Calu3 (cell line): ENCODE measurements at places on chromosomes 6 and 20. TPM values are rescaled to one million over a fixed set of nuclear protein-coding genes. Genes with fewer than 3 reads are reported as not detected.

DNA sequence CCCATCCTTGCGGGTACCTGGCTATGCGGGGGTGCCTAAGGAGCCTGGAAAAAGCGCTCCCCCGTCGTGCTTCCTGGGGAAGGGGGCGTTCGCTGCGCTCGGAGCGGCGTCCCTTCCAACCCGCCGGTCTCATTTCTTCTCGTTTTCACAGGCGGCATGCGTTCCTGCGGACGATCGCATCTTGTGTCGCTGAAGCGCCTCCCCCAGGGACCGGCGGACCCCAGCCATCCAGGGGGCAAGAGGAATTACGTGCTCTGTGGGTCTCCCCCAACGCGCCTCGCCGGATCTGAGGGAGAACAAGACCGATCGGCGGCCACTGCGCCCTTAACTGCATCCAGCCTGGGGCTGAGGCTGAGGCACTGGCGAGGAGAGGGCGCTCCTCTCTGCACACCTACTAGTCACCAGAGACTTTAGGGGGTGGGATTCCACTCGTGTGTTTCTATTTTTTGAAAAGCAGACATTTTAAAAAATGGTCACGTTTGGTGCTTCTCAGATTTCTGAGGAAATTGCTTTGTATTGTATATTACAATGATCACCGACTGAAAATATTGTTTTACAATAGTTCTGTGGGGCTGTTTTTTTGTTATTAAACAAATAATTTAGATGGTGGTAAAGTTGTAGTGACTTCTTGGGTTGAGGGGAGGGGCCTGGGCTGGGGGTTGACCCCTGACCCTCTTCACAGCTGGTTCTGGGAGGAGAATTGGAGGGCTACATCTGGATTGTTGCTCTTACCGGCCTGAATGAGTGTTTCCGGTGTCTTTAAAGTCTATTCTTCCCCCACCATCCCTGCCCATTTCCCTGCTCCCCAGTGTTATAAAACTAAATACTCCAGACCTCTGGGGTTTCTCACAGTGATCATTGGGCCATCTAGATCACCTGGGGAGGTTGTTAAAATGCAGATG, 1.1 kb downstream of the ID1 start:
- DNase-seq: peak; percentile 38

DNA sequence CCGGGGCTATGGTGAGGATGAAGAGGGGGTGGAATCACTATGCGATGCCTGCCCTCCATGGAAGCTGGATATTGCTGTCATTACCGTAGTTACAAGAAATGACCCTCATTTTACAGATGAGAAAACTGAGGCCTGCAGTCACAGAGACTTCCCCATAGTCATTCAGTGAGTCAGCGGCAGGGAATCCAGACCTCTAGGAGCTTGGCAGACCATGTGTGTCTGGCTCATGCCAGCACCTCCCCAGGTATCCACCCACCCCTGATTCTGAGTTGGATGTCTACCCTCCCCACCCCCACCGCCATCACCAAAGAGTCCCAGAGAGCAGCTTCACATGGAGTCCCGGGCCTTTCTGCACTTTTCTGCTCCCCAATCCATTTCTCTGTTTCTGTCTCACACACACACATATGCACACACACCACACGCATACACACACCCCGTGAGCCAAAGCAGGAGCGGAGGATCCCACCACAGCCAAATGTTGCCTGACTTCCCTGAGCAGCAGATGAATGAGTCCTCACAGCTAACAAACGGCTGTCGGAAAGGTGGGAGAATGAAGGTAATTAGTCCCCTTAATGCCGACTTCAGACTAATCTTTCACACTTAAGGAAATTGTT, 24.8 kb downstream of the CDH22 start:
- peak; percentile 54 for DNase-seq

Gene CHD6
- total RNA-seq: 94.5 and 98.5 TPM in 2 replicates

DNA sequence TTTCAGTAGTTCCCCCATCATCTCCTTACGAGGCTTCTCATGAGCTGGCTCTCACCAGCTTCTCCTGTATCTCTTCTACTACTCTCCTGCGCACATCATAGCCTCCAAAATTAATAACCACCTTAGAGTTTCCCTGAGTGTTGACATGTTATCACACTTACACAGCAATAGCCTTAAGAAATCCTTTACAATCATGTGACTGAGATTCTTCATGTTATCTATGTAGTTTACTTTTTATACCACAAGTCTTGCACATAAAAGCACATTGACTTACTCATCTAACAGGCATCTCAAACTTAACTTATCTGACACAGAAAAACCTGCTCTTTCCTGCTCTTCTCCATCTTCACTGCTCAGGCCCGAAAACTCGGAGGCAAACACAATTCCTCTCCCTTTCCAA, 103.7 kb upstream of the TAB2 start:
- DNase-seq: no peak

DNA sequence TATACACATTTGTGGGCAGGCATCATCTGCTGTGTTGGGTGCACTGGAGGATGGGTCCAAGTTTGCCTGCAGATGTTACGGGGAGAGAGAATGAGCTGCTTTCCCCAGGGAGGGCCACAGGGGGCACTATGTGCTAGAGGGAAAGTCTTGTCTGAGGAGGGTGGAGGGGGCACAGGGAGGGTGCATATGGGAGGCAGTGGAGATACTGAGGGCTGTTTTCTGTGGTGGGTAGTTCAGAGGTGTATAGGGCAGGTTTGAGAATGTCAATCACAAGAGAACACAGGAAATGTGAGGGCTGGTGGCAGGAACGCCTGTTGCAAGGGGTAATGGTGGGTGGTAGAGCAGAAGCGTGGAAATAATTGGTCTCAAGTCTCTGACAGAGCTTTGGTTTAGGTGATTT, 7.7 kb upstream of the PTPRA start:
- no peak for DNase-seq

DNA sequence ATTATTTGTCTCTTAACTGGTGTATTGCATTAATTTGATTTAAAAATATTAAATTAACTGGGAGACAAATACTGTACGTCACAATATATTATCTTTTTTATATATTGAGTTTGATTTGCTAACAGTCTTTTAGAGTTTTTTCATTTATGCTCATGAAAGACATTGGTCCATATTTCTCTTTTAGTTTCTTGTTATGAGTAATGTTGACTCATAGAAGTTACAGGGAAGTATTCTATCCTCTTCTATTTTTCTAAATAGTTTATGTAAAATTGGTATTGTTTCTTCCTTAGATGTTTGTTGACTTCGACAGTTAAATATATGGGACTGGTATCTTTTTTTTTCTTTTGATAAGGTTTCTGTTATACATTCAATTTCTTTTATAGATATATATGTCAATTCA, 1115.6 kb upstream of the CITED2 start:
- no peak for DNase-seq

DNA sequence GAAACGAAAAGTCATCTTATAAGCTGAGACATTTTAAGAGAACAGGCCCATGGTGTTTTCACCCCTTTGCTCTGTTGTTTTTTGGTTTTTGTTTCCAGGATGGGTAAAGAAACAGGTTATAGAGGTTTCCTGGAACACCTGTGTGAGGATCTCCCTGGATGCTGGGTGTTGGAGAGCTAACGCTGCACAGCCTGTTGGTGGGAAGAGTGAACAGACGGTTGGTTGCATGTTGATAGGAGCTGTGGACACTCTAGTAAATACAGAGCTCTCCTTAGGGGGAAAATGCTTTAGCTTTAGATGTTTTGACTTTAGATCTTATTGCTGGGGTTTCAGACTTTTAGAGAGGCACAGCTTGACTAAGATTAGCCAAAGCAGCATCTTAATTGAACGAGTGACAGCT, 235.2 kb downstream of the SOX4 start:
- no peak for DNase-seq

DNA sequence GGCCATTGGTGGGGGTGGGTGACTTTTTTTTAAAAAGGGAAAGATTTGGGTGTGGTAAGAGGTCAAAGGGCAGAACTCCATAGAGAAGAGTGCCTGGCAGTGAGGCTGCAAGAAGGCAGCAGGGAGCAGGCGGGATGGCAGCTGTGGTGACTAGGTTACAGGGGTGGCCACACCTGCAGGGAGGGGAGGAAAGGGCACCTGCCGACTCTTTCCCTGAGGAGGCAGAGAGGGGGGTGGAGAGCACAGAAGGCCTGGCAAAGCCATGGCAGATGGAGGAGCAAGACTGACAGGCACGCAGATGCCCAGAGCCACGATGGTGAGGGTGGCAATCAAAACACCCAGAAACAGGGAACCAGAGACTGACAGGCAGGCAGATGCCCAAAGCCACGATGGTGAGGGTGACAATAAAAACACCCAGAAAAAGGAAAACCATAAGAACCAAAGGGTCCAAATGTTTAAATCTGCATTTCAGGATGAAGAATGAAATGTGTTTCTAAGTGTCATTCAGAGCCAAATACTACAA, 19.3 kb downstream of the CST7 start:
- DNase-seq: no peak

Gene SNX5
- total RNA-seq: 39.8 and 43.0 TPM in 2 replicates

GRCh38 chr6:1335367-1336037, 23.6 kb downstream of the FOXQ1 start:
- peak; percentile 82 for DNase-seq

DNA sequence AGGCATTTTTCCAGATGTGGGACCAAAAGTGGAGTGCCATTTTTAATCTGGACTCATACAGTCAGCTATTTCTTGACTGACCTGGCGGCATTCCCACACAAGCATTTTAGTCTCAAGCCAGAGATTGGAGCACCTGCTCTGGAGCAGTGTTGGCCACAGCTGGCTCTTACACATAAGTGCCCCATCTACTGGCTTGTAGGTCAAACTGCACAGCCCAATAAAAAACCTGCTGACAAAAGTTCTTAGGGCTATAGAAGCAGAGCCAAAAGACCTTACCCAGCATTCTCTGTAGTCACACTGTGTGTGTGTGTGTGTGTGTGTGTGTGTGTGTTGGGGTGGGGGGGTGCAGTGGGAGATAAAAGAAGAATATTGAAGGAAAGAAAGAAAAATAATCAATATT, 38.6 kb upstream of the SENP6 start:
- DNase-seq: peak; percentile 32

Gene MDN1
- total RNA-seq: 50.0 and 54.0 TPM in 2 replicates

GRCh38 chr6:150207931-150208570, 65.2 kb downstream of the PPP1R14C start:
- DNase-seq: no peak
